ENCODE measurements at places on chromosomes 16 and 17. TPM values are rescaled to one million over a fixed set of nuclear protein-coding genes. Genes with fewer than 3 reads are reported as not detected.

CCL1 gene
- not detected for total RNA-seq

PRAC2 gene
- total RNA-seq = not detected

GAS2L2 gene
- total RNA-seq = 3.0 TPM

RAB11FIP4 gene
- total RNA-seq = 19.7 TPM

PPY gene
- not detected for total RNA-seq

HOXB1 gene
- total RNA-seq = not detected

DNAI2 gene
- 3.1 TPM for total RNA-seq

CSF3 gene
- total RNA-seq = 2.1 TPM

LPCAT2 gene
- total RNA-seq = 31.8 TPM

TBC1D3I gene
- not detected for total RNA-seq

CBX2 gene
- total RNA-seq = 0.89 TPM

CLEC18B gene
- 0.86 TPM for total RNA-seq

NOG gene
- not detected for total RNA-seq

P2RX1 gene
- total RNA-seq = 9.3 TPM

TMC8 gene
- 36.4 TPM for total RNA-seq

HASPIN gene
- 0.61 TPM for total RNA-seq

ATP2A1 gene
- total RNA-seq = 4.2 TPM

ZG16 gene
- total RNA-seq = not detected

ZFHX3 gene
- 22.4 TPM for total RNA-seq

KRTAP4-9 gene
- not detected for total RNA-seq

EVPLL gene
- 1.7 TPM for total RNA-seq

TBX21 gene
- total RNA-seq = 3.2 TPM

CCL3 gene
- total RNA-seq = 12.6 TPM

SCGB1C2 gene
- total RNA-seq = not detected

KRTAP4-6 gene
- total RNA-seq = not detected

WBP2 gene
- 70.1 TPM for total RNA-seq

KRT33B gene
- total RNA-seq = not detected

ZFP3 gene
- total RNA-seq = 5.2 TPM

CIBAR2 gene
- total RNA-seq = 14.7 TPM

LRRC59 gene
- 84.1 TPM for total RNA-seq

NPIPB6 gene
- 3.3 TPM for total RNA-seq

Measured in upper lobe of left lung (tissue), 6 donors.